ENCODE measurements at places on chromosomes 1 and 21.
A peak's percentile ranks its signal among the peaks of the same experiment; 100 is the strongest.

DNA sequence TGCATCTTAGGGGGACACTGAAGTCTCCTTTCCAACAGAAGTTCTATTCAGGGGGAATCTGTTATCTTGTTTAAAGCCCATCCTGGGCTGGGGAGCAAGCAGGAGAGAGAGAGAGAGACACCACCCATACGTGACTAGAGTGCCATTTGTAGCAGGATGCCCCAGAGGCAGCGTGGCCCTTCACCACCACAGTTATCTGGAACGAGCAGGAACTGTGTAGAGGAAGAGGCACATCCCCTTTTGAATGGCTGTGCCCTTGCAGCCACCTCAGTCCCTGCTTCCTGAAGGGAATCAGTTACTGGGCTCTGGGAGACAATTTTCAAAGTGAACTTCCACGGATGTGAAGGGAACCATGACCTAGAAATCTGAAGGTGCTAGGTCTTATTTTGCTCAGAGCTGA, 19.4 kb upstream of the LAMTOR5 start:
- no peak for DNase-seq
- peaks cover 24% of the 10 kb centered on the region for H3K27me3 ChIP-seq
- H3K27ac ChIP-seq, result no peak overlapping the region
- no peaks in the 10 kb centered on the region for H3K36me3 ChIP-seq
- H3K4me3 ChIP-seq, result no peak overlapping the region
- no peaks in the 10 kb centered on the region for H3K4me1 ChIP-seq

GRCh38 chr1:54329312-54330003, 76.7 kb downstream of the SSBP3 start:
- DNase-seq, result peak; percentile 44
- peaks cover 12% of the 10 kb centered on the region for H3K36me3 ChIP-seq
- H3K27ac ChIP-seq, result no peak overlapping the region
- H3K4me1 ChIP-seq, result peaks cover 20% of the 10 kb centered on the region
- H3K27me3 ChIP-seq, result no peaks in the 10 kb centered on the region

DNA sequence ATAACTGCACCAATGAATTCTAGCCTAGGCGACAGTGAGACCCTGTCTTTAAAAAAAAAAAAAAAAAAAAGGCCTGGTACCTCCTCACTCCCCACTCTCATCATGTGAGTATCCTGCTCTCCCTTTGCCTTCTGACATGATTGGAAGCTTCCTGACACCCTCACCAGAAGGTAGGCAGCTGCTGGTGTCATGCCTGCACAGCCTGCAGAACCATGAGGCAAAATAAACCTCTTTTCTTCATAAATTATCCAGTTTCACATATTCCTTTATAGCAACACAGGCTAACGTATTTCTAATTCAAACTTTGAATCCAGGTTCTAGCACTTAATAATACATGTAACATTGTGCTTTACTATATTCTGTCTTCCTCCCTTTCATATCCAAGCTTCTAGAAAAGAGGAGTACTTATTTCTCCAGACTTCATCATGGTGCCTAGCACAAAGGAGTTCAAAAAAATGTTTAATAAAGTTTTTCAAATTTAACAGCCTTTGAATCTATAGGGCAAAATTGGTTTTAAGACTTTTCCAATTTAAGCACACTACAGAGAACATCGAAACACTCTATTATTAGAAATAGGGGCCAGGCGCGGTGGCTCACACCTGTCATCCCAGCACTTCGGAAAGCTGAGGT, 5.6 kb downstream of the AHCTF1 start:
- peaks cover 17% of the 10 kb centered on the region for H3K36me3 ChIP-seq
- H3K4me3 ChIP-seq, result no peak overlapping the region
- DNase-seq, result no peak
- H3K27me3 ChIP-seq, result no peaks in the 10 kb centered on the region
- no peak overlapping the region for H3K27ac ChIP-seq
- peaks cover 8% of the 10 kb centered on the region for H3K4me1 ChIP-seq

GRCh38 chr21:38121888-38122720, 134.7 kb upstream of the KCNJ15 start:
- peaks cover 2% of the 10 kb centered on the region for H3K4me1 ChIP-seq
- H3K4me3 ChIP-seq, result no peak overlapping the region
- H3K36me3 ChIP-seq, result no peaks in the 10 kb centered on the region
- no peak for DNase-seq

- no peak for DNase-seq
- H3K36me3 ChIP-seq, result no peaks in the 10 kb centered on the region
- no peaks in the 10 kb centered on the region for H3K4me1 ChIP-seq
- no peaks in the 10 kb centered on the region for H3K27me3 ChIP-seq
- no peak overlapping the region for H3K4me3 ChIP-seq
Observed at GRCh38 chr1:117295001-117295400, 72.2 kb upstream of the MAN1A2 start.

DNA sequence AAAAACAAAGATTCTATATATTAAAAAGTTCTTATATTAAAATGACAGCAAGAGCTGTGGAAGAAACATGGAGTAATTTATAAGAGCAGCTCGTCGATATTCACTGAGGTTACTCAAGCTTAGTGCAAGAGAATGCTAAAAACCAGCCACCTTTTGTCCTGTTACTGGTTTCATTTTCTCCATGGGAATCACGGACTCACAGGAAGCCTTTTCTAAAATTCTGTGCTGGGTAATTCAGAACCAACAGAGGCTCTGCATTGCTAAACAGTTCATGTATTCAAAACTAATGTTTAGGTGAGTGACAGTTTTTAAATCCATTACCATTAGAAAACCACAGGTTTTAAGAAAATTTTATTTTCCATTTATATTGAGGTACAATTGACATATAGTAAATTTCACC, 147.8 kb upstream of the MAP1LC3C start:
- DNase-seq, result no peak
- H3K27me3 ChIP-seq, result no peaks in the 10 kb centered on the region
- no peak overlapping the region for H3K4me3 ChIP-seq
- no peaks in the 10 kb centered on the region for H3K36me3 ChIP-seq
- H3K27ac ChIP-seq, result peak overlapping the region; percentile 81
